ENCODE measurements at places on chromosomes 4 and X.

- DNase-seq = no peak
These were observed 142.9 kb upstream of the SLC4A4 start for GRCh38 chr4:71195924-71196323.

GRCh38 chrX:129510331-129510730, 13.0 kb downstream of the SMARCA1 start:
- DNase-seq = no peak

DNA sequence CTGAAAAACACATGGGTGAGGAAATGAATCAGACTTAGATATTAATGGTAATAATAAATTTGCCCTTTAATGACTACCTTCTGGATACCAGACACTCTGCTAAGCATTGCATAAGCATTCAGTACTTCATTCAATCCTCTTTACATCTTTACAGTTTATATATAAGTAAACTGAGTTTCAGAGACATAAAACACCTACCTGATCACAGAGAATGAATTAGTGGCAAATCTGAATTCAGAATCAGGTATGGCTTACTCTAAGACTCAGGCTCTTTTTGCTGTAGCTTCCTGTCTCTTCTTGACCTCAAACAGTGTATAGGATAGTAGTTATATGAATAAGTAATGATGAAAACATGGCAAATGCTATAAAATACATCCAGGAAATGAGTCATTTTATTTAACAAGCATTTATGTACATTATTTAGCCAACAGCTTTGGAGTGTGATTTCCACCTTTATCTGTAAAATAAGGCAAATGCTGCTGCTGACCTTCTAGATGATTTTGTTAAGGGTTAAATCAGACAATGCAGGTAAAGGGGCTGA, 83.9 kb downstream of the VEGFC start:
- no peak for DNase-seq

DNA sequence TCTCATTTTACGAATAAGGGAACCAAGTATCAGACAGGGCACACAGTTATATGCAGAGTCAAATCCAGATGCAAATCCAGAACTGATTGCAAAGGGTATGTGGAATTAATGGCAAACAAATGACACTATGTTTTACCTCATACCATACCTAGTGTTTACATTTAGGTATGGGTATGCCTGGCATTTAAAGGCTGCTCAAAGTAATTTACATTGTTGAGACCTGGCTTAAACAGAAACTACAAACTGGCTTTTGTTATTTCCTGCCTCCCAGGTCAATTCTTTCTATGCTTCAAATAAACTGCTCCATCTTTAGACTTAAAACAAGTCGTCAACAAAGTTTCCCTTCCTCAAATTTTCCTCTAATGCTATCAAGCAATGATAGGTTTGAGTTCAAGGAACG, 33.7 kb downstream of the ANKRD17 start:
- DNase-seq = no peak

GRCh38 chr4:74631338-74631737, 163.0 kb downstream of the BTC start:
- DNase-seq = no peak

GRCh38 chr4:76374798-76375197, 46.1 kb downstream of the CCDC158 start:
- no peak for DNase-seq

- DNase-seq = no peak
These were observed 83.5 kb upstream of the PLAC1 start for GRCh38 chrX:134741746-134742145.

- no peak for DNase-seq
These were observed 73.2 kb downstream of the SORBS2 start for GRCh38 chr4:185738820-185739219.

GRCh38 chr4:125681240-125681639, 366.5 kb downstream of the FAT4 start:
- no peak for DNase-seq

GRCh38 chrX:23901805-23902204, 5.9 kb downstream of the APOO start:
- DNase-seq = no peak

- DNase-seq = no peak
These were observed 91.3 kb upstream of the WDR44 start for GRCh38 chrX:118254611-118255010.

DNA sequence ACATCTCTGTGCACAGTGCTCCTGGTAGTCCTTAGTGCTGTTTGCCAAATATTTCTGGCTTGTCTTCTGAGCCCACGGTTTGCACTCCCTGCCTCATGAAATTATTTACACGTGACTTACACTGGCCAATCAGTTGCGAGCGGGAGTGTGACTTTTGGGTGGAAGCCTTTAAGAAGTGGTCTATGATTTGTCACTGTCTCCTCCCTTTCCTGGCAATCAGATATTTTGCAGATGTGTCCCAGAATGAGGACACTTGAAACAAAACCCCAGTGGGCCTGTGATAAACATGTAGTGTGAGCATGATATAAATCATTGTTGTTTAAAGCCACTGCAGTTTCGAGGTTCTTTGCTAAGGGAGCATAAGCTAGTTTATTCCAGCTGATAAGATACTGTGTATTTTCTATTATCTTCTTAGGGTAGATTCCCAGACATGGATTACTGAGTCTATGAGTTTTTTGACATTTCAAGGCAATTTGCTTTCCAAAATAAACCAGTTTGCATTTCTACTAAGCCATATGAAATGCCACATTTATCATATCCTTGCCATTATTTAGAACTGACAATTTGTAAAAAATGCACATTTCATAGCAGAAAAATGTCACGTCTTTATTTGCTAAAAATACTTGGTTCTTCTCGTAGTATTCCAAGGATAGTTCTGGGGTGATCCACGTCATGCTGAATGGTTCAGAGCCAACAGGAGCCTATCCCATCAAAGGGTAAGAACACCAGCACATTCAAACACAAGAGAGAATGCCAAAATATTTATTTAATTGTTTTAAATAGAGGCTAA, 12.0 kb downstream of the BST1 start:
- no peak for DNase-seq

DNA sequence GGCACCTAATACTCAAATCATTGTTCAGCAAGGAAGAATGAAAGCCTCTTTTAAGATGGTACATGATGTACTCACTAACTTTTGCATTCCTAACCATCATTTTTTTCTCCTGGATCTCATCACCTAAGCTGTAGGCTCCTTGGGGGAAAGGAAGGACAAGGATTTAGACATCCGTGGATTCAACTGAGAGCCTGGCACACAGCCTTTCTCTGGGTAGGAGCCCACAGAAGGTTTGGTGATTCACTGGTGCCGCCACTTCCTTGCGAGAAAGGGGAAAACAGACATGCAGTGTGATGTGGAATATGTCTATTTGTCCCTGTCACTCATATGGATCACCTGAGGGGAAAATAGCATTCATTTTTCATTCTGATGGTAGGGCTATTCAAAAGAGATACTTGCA, 147.3 kb downstream of the PCDH7 start:
- no peak for DNase-seq

DNA sequence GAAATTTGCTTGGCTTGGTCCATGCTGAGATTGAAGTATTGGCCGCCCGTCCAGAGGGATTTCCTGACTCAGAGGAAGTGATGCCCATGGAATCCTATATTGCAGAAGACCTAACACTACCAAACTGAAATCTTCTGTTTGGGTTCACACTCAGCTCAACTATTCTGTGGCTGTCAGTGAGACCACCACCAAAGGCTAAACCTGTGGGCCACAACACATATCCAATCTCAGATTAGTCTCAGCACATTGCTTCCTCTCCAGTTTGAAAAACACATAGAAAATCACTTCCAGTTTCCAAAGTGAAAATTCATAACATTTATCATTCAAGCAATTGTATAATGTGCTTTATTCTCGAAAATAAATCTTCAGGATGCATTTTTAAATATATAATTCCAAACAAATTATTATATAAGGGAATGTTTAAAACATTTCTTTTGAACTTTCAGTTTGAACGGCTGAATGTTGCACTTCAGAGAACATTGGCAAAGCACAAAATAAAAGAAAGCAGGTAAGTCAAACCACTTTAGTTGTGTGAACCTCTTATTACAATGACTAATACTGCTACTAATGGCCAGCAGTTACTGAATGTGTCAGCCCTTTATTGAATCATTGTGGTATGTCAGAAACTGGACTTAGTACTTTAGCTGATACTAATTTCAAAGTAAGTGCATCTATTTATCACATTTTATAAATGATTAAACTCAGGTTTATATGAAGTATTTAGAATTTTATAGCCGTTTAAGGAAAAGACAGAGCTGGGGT, 37.0 kb downstream of the GUCY1A1 start:
- no peak for DNase-seq

DNA sequence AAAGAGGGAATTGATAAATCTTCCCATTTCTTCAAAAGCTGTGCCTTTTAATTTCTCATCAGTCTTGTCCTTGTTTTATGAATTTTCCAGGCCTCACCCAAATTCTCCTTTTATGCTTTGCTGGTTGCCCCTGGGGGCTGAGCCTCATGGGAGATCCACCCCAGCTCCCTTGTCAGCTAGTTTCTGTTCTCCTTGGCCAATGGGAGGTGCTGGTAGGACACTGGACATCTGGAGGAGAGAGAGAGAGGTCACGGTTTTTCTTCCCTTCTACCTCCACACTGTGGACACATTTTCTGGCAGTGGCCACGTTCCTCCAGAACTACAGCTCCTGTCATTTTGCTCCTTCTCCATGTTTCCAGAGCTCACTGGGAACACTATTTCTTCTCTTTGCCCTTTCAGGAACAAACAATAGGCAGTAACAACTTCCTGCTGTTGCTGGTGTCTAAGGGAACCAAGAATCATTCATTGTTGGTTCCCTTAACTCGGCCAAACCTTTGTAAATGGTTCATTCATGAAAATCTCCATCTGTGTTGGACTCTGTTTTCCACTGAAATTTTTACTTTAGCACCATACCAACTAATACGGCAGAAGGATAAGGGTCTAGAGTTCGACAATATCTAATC, 334.5 kb downstream of the GPAT3 start:
- no peak for DNase-seq

DNA sequence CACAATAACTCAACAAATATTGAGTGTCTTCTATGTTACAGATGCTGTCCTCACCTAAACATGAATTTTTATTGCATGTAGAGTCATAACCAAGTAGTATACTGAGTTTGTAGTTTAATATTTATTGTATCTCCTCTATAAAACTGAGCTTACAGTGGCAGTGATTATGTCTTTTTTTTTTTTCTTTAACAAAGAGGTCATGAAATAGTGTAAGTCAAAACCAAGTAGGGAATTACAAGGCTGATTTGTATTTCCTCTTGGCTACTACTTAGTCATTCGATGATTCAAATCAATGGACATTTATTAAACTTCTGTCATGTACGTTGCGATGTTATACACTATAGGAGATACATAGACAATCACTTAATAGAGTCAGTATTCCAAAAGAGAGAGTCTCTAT, 48.4 kb downstream of the IL15 start:
- DNase-seq = no peak

GRCh38 chrX:7169627-7170026, 21.7 kb upstream of the PUDP start:
- no peak for DNase-seq

- no peak for DNase-seq
These were observed 218.9 kb upstream of the PPP1R2C start for GRCh38 chrX:42996861-42997260.

DNA sequence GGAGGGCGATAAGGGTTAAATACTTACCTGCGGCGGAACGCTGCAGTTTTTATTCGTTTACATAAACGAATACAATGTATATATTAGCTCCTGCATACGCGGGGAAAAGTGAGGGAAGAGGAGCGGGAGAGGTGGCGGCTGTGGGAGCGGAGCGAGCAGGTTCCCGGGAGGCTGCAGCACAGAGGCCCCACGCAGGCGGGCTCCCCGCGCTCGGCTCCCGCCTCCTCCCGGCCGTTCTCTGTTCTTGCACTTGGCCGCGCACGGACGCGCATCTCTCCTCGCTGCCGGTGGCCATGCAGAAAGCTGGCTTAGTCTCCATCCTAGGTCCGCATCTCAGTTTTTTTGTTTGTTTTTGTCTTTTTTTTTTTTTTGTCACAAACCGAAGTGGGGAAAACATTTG, 340.4 kb upstream of the FAT1 start:
- no peak for DNase-seq

DNA sequence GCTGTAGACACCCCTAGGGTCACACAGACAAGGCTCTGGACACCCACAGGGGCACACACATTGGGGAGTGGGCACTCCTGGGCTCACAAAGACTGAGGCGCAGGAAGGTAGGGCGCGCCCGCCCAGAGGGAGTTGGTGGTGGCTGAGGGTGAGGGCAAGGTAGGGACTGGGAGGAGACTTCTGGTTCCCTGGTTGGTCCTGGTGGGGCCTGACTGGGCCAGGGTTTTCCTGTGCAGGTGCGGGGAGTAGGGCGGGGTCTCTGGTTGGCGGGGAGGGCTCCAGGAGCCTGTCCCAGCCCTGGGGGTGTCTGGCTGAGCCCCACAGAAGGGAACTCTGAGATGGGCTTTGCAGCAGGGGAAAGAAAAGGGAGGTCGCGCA, 6.7 kb upstream of the WAS start:
- DNase-seq = no peak

DNA sequence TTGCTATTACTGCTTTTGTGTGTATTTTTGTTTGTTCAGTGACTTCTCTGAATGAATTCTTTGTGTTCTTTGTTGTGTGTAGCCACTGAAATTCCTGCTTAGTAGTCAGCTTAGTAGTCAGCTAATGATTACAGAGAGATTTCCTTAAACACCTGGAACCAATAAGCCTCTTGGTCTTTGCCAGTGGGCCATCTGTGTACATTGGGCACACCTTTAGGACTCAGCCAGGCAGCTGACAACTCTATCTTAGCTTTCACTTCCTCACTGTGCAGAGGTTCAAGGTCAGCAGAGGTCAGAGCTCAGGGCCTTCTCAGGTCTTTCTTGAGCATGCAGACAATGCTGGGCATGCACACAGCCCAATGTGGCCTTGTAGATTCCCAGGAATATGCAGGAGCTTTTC, 59.3 kb downstream of the RWDD4 start:
- DNase-seq = no peak

GRCh38 chrX:28888416-28888815, 301.2 kb downstream of the IL1RAPL1 start:
- DNase-seq = no peak

DNA sequence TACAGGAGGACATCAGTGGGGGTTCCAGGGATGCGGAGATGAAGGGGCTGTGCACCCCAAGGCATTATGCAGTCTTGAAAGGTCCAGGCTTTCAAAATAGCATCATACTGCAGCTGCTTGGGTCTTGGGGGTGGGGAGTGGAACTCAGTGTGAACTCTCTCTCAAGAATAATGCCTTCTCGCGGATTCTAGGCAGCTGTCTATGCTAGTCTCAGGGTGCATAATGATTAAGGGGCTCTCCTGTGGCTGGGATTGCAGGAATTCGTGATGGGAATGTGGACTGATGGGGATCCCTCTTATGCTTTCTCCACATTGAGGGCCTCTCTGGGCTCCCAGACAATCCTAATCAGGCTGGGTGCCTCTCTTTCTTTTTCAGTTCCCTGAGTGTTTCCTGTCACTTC, 172.2 kb upstream of the ARHGAP24 start:
- DNase-seq = no peak

DNA sequence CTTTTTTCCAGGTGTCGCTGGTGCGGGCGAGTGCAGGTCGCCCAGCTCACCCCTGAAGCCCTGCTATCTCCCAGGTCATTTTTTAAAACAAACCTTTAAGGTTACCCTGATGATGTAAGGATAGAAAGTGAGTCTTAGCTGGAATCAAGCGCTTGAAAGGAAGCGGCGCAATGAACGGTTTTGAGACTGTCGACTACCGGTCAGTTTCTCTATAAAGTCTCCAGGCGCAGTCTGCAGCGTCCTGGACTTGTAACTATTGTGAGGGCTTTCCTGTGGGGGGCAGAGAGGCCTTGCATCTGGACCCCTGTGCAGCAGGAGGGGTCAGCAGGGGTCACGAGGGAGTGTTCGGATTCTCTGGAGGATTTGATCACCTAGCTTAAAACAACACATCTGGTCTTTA, 1.6 kb downstream of the KIT start:
- no peak for DNase-seq

- DNase-seq = no peak
These were observed 91.6 kb downstream of the ANXA10 start for GRCh38 chr4:168183717-168184571.

Data from stimulated activated CD4-positive, alpha-beta T cell treated with anti-CD3 and anti-CD28 coated beads, Interleukin-1b, Interleukin-23, amount 100 ng/mL, for 1 hour (primary cell).